ENCODE measurements at places on chromosomes 7 and 10.

GRCh38 chr7:74252893-74253292, 1.3 kb downstream of the RFC2 start:
- no peak for DNase-seq

GRCh38 chr7:79304711-79305110, 148.8 kb downstream of the MAGI2 start:
- DNase-seq = no peak

GRCh38 chr10:810351-810846, 120.9 kb upstream of the DIP2C start:
- no peak for DNase-seq

DNA sequence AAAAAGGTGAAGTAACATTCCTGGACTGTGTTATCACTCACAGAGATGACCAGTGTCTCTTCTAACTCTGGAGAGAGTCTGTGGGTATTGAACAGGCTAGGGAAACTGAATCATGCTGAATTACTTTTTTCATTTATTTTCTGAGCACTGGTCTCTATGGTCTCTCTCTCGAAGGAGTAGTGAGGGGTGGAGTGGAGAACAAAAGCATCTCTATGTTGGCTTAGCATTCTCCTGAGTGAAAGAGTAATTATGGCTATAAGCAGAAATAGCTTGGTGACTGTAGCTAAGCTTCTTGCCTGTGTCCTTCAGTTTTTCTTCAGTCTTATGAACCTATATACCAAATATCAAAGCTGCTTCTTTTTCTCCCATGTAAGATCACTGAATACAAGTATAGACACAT, 64.6 kb upstream of the PTN start:
- no peak for DNase-seq

- DNase-seq = peak; percentile 44
Measured at GRCh38 chr10:61903221-61903927, 1.9 kb downstream of the ARID5B start.

GRCh38 chr10:62745581-62745980, 58.9 kb upstream of the ADO start:
- no peak for DNase-seq

DNA sequence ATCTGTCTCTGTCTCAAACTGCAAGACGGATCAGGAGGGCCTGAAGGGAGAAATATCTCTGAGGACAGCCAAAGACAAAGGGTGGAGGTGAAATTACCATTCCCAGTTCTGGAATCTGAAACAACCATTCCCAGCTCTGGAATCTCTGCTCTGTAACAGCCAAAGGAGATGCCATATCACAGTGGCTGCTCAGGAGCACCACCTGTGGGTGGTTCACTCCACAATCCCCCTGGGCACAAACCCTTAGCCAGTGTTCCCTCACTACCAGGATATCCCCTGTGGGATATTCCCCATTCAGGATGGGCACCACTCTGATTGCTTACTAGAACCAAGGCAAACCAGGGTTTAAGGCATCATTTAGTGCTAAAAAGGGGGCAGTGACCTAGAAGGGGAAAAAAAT, 199.0 kb downstream of the HTR7 start:
- no peak for DNase-seq

GRCh38 chr7:106484562-106484961, 176.4 kb downstream of the CCDC71L start:
- no peak for DNase-seq

DNA sequence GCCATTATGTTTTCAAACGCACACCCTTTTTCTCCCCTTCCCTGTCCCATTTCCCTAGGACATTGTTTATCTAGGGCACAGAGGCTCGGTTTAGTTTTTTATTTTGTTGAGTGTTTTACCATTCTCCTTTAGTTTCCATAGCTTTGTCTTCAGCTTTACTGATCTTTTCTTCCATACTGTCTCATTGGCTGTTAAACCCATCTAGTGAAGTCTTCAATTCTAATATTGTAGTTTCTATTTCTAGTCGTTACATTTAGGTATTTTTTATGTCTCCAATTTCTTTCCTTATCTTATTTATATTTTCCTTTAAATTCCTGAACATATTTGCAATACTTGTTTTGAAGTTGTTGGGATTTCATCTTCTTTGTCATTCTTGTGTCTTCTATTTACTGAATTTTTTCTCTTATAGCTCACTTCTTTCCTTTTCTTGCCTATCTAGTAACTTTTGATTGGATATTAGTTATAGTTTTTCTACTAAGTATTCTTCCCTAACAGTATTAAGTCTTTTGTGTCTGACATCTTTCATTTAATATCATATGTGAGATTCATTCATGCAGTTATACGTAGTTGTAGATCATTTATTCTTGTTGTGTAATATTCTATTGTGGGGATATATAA, 41.0 kb upstream of the SH2D4B start:
- no peak for DNase-seq

DNA sequence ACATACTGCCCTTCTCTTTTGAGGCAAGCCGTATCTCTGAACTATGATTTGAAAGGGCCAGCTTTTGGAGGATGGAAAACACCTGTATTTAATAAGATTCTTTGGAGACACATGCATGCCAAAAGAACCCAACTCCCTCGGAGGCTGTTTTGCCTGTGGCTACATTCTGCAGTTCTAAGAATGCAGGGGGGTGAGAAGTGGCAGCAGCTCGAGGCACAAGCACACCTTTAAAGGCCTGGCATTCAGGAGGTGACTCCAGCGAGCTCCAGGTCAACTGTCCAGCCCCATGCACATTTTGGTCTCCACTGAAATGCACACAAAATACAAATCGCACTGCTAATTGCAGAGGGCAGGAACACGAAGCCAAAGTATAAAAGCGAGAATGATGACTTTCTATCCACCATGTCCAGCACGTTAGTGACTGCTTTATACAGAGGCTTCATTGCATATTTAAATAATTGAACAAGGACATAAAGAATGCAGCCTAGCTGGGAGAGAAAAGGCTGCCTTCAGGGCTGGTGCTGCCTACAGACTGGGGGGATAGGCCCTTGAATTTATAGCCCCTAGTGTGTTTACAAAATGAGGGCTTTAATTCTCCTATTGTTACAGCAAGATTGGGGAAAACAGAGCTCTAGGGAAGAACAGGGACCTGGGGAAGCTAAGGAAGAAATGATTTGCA, 359.3 kb downstream of the PLXNA4 start:
- DNase-seq = no peak

DNA sequence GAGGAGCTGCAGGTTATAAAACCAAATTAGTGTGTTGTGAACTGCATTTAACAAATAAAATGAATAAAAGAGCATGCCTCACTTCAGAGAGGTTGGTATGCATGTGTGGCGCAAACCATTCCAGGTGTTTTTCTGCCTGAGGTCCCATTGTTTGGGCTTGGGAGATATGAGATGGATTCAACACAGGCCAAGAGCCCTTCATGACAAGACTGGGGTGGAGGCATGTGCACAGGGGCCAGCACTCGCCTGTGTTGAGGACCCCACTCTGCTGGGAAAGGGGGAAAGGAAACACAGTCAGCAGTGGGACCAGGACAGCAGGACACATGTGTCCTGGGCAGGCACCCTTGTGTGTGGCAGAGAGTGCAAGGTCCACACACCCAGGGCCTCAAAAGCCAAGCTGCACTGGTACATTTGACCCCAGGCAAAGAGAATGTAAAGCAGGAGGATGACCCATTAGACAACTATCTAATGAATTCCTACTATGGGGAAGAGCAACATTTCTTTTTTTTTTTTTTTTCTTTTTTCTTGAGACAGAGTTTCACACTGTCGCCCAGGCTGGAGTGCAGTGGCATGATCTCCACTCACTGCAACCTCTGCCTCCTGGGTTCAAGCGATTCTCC, 9.2 kb upstream of the SLC18A3 start:
- no peak for DNase-seq

Measured in thyroid gland (tissue), 4 donors.